ENCODE measurements at places on chromosomes 11 and 22.

DNA sequence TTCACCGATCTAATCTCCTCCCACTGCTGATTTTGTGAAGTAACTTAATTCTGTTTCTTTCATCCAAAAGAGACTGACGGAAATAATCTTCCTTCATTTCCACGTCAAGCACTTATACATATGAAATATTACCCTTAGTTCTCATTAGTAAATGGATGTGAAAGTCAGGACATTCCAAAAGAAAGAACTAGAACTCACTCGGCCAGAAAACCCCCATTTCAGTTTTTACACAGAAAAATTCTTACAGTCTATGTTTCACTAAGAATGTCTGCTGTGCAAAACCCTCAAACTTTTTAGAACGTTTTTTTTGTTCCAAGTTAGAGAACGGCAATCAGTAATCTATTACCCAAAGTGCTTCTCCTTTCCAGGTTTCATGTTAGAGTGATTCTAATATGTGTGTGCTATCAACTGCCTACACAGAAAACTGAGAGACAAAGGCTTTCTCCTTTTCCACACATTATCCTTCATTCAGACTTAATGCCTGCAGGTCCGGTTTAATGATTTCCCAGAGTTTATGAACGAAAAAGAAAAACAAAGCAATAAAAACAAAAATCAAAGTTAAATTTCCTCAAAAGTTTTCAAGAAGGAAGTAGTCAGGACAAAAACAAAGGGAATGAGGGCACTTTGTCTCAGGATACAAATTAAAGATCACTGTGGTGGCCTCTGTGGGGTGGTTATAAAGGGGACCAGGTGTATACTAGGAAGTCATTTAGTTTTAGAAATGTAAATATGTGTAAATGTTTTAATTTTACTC, 11.3 kb upstream of the SESN3 start:
- no peak for DNase-seq

DNA sequence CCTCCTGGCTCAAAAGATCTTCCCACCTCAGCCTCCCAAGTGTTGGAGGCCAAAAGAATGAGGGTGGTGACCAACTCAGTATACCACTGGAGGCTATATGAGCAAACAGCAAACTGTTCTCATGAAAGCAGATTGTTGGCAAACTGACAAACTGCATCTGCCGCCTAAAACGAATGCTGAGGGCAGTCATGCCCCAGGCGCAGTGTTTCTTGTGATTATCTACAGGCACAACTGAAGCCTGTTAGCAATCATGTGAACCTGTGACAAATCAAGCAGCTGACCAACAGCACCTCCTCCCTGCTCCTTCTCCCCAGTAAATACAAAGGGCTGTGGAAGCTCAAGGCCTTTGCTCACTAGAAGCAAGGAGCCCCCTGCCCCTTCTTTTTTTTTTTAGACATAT, 47.8 kb downstream of the BTBD10 start:
- DNase-seq = no peak

DNA sequence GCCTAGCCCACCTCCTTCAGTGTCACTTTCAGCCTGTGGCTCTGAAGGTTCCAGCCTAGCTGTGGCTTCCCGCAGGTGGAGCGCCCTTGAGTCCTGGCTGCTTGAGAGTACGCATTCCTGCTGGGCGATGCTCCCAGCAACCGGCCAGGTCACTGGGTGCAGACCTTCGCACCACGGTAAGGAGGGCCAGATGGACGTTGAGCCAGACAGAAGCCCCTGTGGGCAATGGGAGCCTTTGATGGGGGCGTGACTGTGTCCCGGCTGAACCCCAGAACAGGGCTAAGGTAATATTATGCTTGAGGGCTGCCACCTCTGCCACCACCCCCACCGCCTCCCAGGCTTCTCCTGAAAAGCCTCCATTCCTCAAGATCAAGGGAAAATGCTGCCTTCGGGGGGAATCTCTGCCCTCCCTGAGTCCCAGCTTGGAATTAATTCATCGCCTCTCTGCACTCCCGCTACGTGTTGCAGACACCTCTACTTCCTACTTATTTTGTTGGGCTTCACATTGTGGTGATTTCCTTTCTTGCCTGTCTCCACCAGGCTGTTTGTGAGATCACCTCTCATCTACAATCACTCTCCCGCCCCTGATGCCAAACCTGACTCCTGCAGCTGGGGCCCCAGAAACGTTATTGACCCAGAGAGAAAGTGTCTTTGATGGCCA, 144.9 kb upstream of the NECTIN1 start:
- DNase-seq = no peak

- no peak for DNase-seq
Measured at GRCh38 chr11:13713982-13714381, 45.5 kb downstream of the FAR1 start.

- DNase-seq = no peak
Measured at GRCh38 chr11:36150986-36151385, 138.2 kb downstream of the COMMD9 start.

DNA sequence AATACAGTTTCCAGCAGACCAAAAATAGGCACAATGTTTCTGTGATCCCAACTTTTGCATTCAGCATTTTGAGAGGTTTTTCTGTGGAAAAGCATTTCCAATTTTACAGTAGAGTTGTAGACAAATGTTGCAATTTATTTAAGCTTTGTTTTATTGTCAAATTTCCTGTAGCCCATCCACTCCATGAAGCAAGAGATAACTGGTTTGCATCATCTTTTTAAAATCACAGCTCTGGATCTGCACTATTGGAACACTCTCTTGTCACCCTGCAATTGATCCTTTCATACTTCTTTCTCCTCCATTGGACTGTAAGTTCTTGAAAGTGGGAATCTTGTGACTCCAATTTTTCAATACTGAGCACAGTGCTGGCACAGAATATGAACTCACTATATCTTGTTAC, 86.0 kb downstream of the MAML2 start:
- no peak for DNase-seq

- peak; percentile 28 for DNase-seq
Measured at GRCh38 chr11:62556108-62556874, 9.7 kb upstream of the AHNAK start.

GRCh38 chr11:86795949-86796348, 4.4 kb upstream of the PRSS23 start:
- no peak for DNase-seq

Data from substantia nigra (tissue), 51 donors.